ENCODE measurements at places on chromosomes 3 and 15.

DNA sequence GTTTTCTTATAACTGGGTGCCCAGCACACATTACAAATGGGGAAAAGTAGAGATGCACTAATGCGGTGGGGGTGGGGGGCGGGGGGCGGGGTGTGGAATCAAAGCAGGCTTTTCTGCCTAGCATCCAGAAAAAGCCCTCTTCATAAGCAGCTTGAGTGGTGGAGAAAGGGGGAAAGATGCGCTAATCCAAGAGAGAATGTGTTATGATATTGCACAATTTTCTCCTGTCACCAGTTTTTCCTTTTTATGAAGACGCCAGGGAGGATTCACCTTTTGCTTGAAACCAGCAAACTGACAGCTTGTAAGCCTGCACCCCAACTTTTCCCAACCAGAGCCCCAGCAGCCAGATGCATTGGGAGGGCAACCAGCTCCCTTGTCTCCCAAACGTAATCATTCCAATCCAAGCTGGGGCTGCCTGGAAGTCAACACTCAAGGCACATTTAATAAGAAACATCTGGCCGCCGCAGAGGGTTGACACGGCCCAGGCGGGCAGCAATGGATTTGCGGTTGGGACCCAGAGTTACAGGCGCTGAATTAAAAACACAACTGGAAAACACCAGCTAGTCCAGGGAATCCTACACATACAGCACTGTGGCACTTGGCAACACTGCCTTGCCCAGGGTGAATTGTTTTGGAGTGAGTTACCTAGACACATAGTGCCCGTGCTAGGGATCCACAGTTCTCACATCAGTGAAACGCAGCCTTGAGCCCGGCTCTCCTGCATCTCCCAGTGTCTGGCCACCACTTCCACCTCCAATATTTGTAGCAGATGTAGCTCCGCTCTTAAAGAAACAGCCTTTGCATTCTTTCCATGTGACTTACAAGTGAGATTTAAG lies 218.5 kb upstream of the PRICKLE2 start:
- no peak overlapping the region for H3K27ac ChIP-seq
- H3K4me1 ChIP-seq: peaks cover 5% of the 10 kb centered on the region
- H3K4me3 ChIP-seq: no peak overlapping the region

DNA sequence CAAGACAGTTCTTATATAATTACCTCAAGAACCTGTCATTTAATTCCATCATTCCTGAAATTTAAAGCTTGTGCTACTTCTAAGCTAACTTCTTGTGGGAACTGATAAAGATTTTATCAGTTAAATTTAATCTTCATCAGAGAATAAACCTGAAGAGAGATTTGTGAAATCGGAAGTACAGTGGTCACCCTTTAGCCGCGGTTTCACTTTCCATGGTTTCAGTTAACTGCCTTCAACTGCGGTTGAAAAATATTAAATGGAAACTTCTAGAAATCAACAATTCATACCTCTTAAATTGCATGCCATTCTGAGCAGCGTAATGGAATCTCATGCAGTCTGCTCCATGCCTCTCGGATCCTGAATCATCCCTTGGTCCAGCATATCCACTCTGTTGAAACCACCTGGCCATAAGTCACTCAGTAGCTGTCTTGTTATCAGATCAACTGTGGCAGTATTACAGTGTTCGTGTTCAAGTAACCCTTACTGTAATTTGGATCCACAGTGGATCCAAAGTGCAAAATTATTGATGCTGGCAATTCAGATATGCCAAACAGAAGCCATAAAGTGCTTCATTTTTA lies 626.1 kb downstream of the CADM2 start:
- no peak overlapping the region for H3K27ac ChIP-seq
- H3K4me1 ChIP-seq: no peaks in the 10 kb centered on the region
- H3K4me3 ChIP-seq: no peak overlapping the region
- DNase-seq: no peak

GRCh38 chr15:96860741-96861140 lies 530.2 kb downstream of the NR2F2 start:
- H3K27me3 ChIP-seq: no peaks in the 10 kb centered on the region
- no peaks in the 10 kb centered on the region for H3K36me3 ChIP-seq
- no peak overlapping the region for H3K27ac ChIP-seq
- no peak for DNase-seq

DNA sequence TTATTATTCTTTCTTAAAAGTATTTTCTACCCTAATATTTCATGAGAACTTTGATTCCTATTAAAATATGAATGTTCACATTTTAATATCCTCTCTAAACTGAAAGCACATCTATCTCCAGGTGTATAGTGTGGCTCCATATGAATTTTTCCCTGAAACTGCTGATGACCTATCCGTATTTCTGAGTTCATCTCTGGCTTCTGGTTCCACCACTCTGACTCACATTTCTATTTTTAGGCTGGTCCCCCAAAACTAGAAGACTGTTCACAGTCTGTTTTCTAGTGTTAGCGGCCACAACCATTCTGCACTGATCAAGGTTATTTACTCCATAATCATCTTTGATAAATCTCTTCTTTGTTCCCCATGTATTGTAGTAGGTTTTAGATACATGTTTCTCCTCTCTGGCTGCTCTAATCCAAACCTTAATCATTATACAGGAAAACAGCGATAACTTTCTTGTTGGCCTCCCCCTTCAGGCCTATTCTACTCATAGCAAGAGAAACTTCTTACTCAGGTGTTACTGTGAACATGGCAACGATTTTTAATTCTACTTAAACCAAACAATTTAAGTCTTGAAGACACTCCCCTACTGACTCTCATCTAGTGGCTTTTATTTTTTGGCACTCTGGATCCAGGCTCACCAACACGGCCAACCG lies 12.8 kb downstream of the ADPGK start:
- H3K36me3 ChIP-seq: peaks cover 50% of the 10 kb centered on the region
- H3K4me1 ChIP-seq: peaks cover 25% of the 10 kb centered on the region
- H3K27me3 ChIP-seq: no peaks in the 10 kb centered on the region
- no peak overlapping the region for H3K4me3 ChIP-seq
- no peak for DNase-seq

DNA sequence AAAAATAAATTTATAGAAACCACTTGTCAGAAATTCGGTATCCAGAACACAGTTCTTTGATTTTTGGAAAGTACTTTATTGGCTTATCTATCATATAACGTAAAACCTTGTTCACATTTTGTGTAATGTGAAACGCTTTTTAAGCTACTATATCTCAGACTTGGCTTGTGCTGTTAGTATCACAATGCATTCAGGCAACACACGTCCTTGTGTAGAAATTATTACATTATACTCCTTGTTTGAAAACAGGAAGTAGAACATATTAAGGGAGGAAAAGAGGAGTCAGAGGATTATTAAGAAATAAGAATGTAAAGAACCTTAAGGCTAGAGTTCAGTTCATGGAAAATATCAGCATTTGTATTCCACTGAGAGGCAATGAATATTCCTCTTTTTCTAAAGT lies 1.6 kb downstream of the DNAJC13 start:
- DNase-seq: no peak
- no peak overlapping the region for H3K4me3 ChIP-seq
- H3K27ac ChIP-seq: no peak overlapping the region
- H3K4me1 ChIP-seq: peaks cover 27% of the 10 kb centered on the region

GRCh38 chr15:29276366-29276765 lies 6.7 kb upstream of the NSMCE3 start:
- H3K36me3 ChIP-seq: peaks cover 2% of the 10 kb centered on the region
- H3K27ac ChIP-seq: no peak overlapping the region
- no peak overlapping the region for H3K4me3 ChIP-seq
- H3K4me1 ChIP-seq: peaks cover 2% of the 10 kb centered on the region
- H3K27me3 ChIP-seq: peaks cover 3% of the 10 kb centered on the region
- no peak for DNase-seq

DNA sequence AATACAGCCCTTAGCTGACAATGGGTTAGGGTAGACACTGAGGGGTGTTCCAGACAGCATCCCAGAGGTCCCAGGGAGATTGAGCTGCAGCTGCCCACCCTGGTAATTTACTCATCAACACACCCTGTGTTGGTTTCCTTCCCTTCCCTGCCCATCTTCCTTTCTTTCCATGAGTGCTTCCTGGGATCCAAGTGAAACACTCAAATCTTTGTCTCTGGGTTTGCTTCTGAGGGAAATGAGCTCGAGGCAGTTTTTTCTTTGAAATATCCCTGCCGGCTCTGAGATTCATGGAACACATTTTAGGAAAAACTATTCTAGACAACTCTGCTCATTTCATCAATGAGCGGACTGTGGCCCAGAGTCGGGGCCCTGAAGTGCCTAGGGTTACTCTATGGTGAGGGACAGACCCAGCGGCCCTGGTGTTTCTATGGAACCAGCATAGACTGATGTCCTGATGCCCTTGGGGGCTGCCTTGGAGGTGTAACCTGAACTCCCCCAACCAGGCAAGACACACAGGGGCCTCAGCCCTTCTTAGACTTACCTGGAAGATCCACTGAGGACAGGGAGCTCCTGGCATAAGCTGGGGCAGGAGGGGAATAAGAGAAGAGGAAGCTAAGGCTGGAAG lies 14.9 kb upstream of the CSRNP1 start:
- H3K27ac ChIP-seq: no peak overlapping the region
- no peaks in the 10 kb centered on the region for H3K4me1 ChIP-seq
- no peak overlapping the region for H3K4me3 ChIP-seq
- H3K27me3 ChIP-seq: no peaks in the 10 kb centered on the region

GRCh38 chr3:85760342-85760741 lies 801.6 kb downstream of the CADM2 start:
- H3K4me1 ChIP-seq: no peaks in the 10 kb centered on the region
- no peaks in the 10 kb centered on the region for H3K36me3 ChIP-seq
- no peak for DNase-seq
- H3K4me3 ChIP-seq: no peak overlapping the region
- H3K27me3 ChIP-seq: no peaks in the 10 kb centered on the region

DNA sequence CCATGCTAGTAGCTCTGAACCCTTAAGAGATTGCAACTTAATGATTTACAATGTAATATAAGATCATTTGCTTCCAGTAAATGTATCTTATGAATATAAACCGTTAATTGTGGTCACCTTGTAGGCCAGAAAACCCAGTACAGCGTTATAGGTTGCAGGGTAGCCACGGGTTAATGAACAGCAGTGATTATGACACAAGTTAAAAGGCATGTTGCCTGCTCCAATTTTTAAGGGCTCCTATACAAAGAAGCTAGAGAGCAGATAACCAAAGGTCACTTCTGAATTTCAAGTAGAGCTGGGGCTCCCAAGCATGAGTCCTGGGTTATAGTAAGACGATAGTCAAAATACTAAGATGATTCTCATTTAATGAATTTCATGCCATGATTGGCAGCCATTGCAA lies 13.5 kb downstream of the GUCA1C start:
- no peak overlapping the region for H3K27ac ChIP-seq
- DNase-seq: no peak
- H3K36me3 ChIP-seq: no peaks in the 10 kb centered on the region

- no peaks in the 10 kb centered on the region for H3K27me3 ChIP-seq
- H3K27ac ChIP-seq: no peak overlapping the region
- H3K4me3 ChIP-seq: no peak overlapping the region
- no peaks in the 10 kb centered on the region for H3K36me3 ChIP-seq
- no peak for DNase-seq
- no peaks in the 10 kb centered on the region for H3K4me1 ChIP-seq
These were observed 112.5 kb downstream of the ADAMTS9 start for GRCh38 chr3:64575211-64575844.

DNA sequence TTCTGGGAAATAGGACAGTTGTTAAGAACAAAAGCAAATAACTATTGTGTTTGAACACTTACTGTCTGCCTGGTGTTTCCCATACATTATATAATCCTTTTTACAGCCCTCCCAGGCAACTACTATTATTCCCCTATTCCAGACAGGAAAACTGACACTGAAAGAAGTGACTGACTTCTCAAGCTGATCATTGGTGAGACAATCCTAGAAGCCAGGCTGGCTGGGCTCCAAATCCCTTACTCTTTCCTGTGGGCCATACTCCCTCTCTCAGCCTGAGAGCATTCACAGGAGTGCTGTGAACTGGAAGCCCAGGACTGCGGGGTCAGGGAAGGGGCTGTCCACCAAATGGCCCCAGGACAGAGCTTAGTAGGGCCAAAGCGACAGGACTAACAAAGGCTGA lies 39.2 kb upstream of the PDE8A start:
- no peak for DNase-seq
- no peak overlapping the region for H3K4me3 ChIP-seq
- no peaks in the 10 kb centered on the region for H3K4me1 ChIP-seq
- peaks cover 16% of the 10 kb centered on the region for H3K27me3 ChIP-seq
- no peak overlapping the region for H3K27ac ChIP-seq
- H3K36me3 ChIP-seq: no peaks in the 10 kb centered on the region

GRCh38 chr3:46884427-46884826 lies 6.9 kb downstream of the PTH1R start:
- peaks cover 29% of the 10 kb centered on the region for H3K27me3 ChIP-seq
- no peak overlapping the region for H3K27ac ChIP-seq
- peaks cover 6% of the 10 kb centered on the region for H3K4me1 ChIP-seq
- H3K4me3 ChIP-seq: no peak overlapping the region
- no peaks in the 10 kb centered on the region for H3K36me3 ChIP-seq

GRCh38 chr15:80036071-80036470 lies 23.4 kb upstream of the ZFAND6 start:
- H3K36me3 ChIP-seq: peaks cover 3% of the 10 kb centered on the region
- H3K4me1 ChIP-seq: peaks cover 34% of the 10 kb centered on the region
- H3K4me3 ChIP-seq: no peak overlapping the region
- DNase-seq: no peak
- H3K27me3 ChIP-seq: no peaks in the 10 kb centered on the region

- H3K27me3 ChIP-seq: no peaks in the 10 kb centered on the region
- H3K4me3 ChIP-seq: no peak overlapping the region
- H3K27ac ChIP-seq: no peak overlapping the region
- peaks cover 2% of the 10 kb centered on the region for H3K4me1 ChIP-seq
These were observed 65.4 kb downstream of the OXSM start for GRCh38 chr3:25855266-25855784.

DNA sequence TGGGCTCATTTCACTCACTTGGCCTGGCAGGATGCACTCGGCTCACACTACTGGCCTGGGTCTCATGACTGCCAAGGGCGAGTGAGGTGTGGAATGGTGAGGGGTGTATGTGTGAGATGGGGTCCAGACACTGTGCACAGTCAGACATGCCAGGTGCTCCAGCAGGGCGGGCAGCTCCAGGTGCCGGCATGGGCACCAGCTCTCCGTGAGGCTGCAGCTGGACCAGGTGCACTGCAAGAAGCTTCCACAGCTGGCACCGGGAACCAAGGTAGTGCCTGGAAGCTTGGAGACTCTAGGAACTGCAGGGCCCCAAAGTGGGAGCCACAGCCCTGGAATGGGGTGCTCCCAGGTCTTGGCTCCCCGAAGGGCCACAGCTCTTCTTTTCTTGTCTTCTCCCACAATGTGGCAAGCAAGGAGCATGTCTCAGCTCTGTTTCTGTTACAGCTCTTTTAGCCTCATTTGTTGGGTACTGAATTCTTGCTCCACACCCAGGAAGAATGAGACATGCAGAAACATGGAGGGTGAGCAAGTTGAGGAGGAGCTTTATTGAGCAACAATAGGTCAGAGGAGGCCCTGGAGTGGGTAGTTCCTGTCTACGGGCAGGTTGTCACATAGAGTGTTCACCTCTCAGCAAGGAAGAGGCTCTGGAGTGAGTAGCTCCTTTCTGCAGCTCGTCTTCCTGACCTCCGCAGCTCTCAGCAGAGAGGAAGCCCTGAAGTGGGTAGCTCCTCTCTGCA lies 762.8 kb downstream of the CADM2 start:
- H3K36me3 ChIP-seq: no peaks in the 10 kb centered on the region
- H3K4me1 ChIP-seq: no peaks in the 10 kb centered on the region
- no peak overlapping the region for H3K27ac ChIP-seq
- no peak for DNase-seq
- H3K27me3 ChIP-seq: no peaks in the 10 kb centered on the region

All from memory B cell (primary cell).